T-helper 17 cell (primary cell): ENCODE measurements at places on chromosomes 4 and X.

DNA sequence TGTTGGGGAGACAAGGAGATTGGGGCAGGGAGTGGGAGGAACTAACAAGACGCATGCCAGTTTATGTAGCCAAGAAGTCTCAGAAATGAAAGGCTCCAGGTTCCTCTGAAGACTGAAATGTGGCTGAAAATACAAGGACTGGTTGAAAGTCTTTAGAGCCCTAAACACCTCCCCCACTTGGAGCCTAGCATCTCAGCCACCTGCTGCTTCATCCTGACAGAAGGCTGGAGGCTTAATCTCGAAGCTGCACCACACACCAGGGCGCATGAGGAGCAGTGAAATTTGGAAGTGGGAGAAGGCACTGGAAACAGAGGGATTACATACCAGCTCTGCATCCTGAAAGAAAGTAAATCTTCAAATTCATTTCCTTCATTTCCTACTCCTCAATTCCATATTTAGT, 160.7 kb upstream of the FTHL17 start:
- no peak for DNase-seq

GRCh38 chr4:17787315-17787714, 5.9 kb upstream of the FAM184B start:
- DNase-seq = no peak

GRCh38 chrX:23383411-23383810, 48.8 kb downstream of the PTCHD1 start:
- DNase-seq = no peak

DNA sequence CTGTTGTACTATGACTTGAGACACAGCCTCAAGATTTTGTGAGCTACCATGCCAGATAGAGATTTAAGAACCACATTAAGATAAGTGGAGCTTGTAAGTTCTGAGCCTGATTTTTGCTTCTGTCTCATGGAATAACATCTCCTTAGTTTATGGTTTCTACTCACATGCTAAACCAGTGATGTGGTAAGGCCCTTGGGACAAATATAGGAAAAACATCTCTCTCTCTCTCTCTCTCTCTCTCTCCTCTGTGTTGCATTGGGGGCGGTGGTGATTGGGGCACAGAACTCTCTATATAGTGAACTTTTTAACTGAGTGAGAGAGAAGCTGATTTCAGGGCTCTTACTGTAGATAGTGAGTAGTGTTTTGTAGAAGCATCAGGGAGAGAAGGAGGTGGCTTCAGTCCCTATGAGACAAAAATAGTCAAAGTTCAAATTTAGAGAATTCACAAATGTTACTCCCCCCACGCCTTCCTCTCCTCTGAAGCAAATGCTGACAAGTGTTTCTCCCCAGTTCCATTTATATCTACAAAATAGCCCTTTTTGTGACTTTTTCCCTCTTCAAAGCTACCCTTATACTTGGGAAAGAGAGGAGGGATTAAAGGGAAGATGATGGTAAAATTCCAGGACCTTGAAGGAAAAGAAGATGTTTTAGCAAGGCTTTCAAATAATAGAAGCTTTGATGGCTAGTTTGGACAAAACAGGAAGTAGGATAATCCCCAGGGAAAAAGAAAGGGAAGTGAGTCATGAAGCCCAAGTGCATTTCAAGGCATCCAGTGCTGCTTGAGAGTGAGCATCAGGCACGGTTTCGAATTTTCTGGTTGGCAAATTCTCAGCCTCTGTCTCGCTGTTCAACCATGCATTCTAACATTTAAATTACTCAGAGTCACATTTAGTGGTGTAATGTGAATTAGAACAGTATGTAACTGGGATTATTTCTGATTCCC, 134.3 kb upstream of the AP1S2 start:
- DNase-seq = no peak

- DNase-seq = no peak
Observed at GRCh38 chr4:2365054-2365912, 53.2 kb downstream of the ZFYVE28 start.

- no peak for DNase-seq
Observed at GRCh38 chr4:139641218-139641617, 24.4 kb upstream of the MGST2 start.

GRCh38 chrX:18971506-18971905, 12.4 kb downstream of the PHKA2 start:
- DNase-seq = no peak

DNA sequence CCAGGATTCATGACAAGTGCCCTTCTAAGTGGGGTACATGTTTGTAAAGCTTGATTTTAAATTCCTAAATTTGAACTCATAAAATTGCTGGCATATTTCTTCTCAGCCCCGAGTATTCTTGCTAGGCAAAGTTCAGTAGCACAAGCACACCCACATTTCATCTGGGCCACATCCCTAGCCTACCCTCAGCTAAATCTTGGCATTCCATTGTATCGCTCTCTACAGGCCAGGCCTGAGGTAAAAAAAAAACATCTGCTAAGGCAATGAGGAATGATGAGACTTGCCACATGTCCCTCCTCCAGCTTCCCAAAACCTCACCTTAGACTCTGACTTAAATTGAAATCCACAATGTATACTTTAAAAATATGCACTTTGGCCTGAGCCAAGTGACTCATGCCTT, 51.4 kb upstream of the VCX3B start:
- no peak for DNase-seq

DNA sequence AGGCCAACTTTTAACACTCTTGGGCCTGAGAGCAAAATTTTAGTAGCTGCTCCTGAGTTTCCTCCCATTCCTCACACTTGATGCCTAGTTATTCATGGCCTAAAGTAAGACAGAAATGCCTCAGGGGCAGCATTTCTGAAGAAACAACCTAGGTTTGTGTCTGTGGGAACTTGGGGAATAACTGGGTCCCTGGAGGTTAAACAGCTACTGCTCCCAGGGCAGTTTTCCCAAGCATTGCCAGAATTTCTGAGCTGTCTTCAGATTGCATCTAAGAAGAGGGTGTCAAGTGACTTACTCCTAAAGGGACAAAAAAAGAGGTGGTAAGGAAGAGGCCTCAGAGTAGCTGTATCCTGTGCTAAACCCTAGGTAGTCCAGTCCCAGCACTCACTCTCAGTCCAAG, 130.8 kb upstream of the ACSL4 start:
- DNase-seq = no peak

DNA sequence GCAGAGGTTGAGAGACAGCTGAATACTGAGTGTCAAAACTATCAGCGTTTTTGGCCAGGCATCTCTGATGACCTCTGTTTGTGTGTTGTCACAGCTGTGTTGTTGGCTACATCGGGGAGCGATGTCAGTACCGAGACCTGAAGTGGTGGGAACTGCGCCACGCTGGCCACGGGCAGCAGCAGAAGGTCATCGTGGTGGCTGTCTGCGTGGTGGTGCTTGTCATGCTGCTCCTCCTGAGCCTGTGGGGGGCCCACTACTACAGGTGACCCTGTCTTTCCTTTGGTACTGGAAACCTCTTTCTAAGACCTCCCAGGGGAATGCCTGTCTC, 86.9 kb downstream of the EGF start:
- no peak for DNase-seq

DNA sequence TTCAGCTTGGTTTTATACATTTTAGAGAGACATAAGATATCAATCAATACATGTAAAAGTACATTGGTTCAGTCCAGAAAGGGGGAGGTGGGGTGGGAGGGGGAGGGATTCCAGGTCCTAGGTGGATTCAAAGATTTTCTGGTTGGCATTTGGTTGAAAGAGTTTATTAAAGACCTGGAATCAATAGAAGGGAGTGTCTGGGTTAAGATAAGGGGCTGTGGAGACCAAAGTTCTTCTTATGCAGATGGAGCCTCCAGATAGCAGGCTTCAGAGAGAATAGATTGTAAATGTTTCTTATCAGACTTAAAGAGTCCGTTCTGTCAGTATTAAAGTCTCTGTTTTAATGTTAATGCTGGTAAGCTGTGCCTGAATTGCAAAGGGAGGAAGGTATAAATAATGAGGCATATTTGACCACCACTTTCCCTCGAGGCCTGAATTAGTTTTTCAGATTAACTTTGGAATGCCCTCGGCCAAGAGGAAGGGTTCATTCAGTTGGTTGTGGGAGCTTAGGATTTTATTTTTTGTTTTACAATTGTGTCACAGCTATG, 169.9 kb downstream of the AASDH start:
- DNase-seq = no peak

DNA sequence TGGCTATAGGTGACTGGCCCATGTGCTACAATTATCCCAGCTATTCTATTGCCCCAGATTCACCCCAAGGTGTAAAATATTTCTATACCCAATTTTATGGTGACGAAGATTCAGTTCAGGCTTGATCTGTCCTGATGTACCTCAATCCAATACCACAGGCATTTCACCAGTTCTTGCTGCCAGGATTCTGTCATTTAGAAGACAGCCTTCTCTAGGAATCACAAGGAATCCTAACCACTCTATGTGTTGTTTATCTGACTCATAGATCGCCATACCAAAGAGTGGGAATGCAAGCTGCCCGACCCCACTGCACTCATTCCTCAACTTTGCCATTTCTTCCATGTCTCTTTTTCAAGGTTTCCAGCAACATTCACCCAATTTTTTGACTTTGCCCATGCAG, 355.0 kb upstream of the EMCN start:
- DNase-seq = no peak

GRCh38 chr4:70504733-70505132, 13.6 kb upstream of the AMTN start:
- DNase-seq = no peak
